Stimulated activated CD4-positive, alpha-beta T cell treated with anti-CD3 and anti-CD28 coated beads, Interleukin-15, amount 100 ng/mL, for 1 hour (primary cell): ENCODE measurements at places on chromosomes 5 and 9.

- no peak for DNase-seq
Measured at GRCh38 chr9:35073279-35073612, 821 bp upstream of the VCP start.

GRCh38 chr5:31720004-31720403 is 81.1 kb downstream of the PDZD2 start:
- no peak for DNase-seq

DNA sequence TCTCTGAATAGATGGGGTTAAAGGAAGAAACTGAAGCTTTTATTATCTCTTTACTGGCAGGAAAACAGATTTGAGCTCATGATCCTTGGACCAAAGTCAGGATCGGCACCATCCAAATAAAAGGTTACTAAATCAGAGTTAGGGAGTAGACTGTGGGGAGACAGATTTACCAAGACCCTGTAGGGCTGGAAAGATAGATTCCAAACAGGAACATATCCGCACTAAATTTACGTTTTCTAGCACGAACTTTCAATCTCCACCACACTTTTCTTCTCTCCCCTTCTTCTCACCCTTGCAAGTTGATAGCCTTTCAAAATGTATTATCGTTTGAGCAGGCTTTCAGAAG is 120.0 kb upstream of the HMHB1 start:
- no peak for DNase-seq

DNA sequence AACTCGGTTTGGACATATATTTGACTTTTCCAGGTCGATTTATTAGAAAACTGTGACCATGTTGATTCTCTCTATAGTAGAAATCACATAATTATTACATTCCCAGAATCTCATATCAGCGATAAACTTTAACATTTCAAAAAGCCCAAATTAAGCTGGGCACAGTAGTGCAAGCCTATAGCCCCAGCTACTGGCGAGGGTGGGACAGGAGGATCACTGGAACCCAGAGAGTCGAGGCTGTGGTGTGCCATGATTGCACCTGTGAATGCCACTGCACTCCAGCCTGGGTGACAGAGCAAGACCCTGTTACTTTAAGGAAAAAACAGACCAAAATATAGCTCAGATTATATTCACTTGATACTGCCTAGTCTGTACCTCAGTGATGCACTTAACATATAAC is 128.9 kb downstream of the CPLANE1 start:
- no peak for DNase-seq

DNA sequence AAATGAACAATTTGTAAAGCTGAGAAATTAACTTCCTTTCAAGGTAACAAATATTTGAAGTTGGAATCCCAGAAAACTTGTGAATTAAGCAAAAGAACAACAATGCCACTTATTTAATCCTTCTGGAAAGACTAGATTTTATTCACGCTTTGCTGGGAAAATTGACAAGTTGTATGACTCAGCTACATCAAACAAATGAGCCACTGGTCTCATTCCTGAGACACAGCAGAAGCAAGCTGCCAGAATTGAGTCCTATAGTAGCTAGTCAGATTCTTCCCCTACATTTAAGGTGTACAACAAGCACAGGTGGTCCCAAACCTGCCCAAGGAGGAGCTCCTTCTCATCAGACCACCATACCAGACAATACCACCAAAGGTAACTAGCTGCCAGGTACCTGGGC is 280.7 kb downstream of the SPOCK1 start:
- DNase-seq: no peak

GRCh38 chr5:181039931-181040630 is at the start of gene BTNL9:
BTNL9 (plus strand) TSS chr5:181040266; CDS start chr5:181045490, 5,224 bp downstream.
- no peak for DNase-seq

DNA sequence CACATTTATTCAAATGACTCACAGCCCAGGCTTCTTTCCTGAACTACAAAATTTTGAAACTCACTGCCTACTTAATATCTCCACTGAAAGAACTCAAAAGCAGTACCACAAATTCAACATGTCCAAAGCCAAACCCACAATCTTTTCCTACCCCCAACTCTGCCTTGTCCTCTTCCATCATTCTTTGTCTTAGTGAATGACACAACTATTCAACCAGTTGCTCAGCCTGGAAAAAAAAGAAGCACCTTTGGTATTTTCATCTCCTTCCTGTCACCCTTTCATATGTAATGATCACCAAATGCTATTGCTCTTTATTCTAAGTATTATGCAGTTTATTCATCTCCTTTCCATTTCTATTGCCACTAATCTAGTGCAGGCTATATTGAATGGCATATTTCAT is 216.3 kb downstream of the TMEM232 start:
- no peak for DNase-seq

GRCh38 chr9:78363221-78363620 is 66.3 kb downstream of the PSAT1 start:
- no peak for DNase-seq

- DNase-seq: no peak
Measured at GRCh38 chr5:71013575-71013974, 11.6 kb downstream of the NAIP start.

DNA sequence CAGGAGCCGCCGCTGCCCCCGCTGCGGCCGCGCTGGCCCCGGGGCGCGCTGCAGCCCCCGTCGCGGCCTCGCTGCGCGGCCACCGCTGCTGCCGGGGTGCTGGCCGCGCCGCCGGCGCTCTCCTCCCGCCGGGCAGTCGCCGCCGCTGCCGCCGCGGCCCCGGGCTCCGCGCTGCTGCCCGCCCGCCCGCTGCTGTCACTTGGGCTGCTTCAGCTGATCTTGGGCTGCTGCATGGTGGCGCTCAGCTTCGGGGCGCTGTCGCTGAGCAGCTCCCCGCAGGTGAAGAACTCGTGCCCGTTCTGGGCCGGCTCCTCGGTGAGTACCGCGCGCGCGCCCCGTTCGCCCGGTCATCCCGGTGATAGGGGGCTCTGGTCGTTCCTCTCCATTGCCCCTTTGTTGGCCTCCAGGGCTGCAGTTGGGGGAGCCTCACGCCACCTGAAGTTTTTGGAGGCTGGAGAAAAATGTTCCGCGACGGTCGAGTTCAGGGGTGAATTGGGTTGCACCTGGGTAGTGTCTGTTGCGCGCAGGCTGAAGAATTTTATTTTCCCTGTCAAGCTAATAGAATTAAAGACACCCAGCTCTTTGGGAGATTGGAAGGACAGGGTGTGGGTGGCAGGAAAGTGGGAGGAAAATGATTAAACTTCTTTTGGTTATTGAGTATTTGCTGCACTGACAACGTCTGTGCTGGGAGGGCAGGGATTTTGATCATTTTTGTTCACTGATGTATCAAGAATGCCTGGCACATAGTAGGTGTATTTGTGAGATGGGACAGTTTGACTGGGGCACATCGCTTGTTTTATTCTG is 596 bp downstream of the ENTREP1 start:
- no peak for DNase-seq

GRCh38 chr5:107476783-107477182 is 194.0 kb downstream of the EFNA5 start:
- no peak for DNase-seq
